ENCODE measurements at places on chromosomes 1 and 21.

- no peak for DNase-seq
Observed at GRCh38 chr1:228982637-228983036, 247.4 kb downstream of the RHOU start.

GRCh38 chr1:169013821-169014220, 92.7 kb upstream of the ATP1B1 start:
- no peak for DNase-seq

DNA sequence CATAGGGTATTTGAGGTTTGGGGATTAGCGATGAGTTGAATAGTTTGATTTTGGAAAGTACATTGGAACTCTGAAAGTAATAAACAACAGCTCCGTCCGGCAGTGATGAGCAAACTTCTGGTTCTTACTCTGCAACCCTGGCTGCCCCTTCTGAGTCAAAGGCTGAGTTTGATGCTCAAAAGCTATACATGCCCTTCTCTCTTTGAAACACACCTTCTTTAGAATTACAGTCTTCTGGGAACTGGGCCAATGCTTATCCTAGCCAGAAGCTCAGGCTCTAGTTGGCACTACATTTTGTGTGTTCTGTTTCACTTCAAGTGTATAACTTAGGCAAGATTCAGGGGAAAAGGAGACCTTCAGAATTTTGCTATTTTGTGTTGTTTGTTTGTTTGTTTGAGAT, 9.3 kb downstream of the AHCYL1 start:
- DNase-seq = no peak

DNA sequence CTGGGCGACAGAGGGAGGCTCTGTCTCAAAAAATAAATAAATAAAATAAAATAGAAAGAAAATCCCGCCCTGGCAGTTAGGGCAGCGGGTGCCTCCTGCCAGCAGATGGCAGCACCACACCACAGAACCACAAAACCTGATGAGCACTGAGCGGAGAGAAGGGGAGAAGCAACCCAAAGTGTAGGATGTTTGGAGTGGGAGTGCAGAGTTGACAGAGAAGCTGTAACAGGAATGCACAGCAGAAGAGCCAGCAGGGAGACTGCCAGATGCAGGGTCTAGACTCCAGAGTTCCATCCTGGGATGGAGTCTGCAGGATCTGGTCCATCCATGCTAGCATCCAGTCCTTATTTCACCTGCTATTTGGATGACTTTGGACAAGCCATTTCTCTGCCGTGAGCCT, 29.7 kb upstream of the KIRREL1 start:
- DNase-seq = peak; percentile 23

GRCh38 chr1:63912643-63913042, 138.8 kb downstream of the ROR1 start:
- no peak for DNase-seq

DNA sequence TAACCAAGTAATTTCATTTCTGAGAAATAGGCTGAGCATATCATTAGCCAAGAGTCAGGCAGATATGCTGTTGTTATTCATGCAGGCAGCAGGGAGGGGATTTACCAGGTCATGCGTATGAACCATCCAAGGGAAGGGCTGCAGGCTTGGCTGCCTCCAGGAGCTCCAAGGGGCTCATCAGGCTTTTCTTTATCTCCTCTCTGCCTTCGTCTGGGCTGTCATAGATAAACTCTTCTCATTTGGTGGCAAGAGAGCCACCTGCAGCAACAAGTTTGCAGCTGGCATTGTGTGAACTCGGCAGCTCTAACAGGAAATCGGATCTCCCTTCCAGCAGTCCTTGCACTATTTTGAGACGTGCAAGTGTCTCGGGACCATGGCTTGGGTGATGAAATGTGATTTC, 7.5 kb downstream of the CCDC27 start:
- no peak for DNase-seq

DNA sequence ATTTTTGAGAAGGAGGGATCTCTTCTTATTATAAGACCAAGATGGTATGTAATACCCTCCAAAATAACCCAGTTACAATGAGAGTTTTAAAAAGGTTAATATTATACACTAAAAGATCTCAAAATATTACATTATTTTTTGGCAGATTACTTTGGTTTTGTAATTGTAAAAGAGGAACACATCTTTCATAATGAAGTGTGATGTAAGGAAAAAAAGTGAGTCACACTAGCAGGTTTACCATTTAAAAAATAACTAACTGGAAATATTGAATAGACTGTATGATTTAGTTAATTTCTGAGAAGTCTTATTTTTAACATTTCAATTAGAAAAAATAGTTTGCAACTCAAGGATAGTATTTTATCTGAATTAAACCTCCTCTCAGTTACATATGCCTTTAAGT, 1.1 kb downstream of the F5 start:
- no peak for DNase-seq

GRCh38 chr1:235950318-235950717, 83.6 kb upstream of the LYST start:
- DNase-seq = no peak

- DNase-seq = no peak
Observed at GRCh38 chr1:228802386-228803220, 67.3 kb downstream of the RHOU start.

GRCh38 chr1:36174713-36175112, 18.8 kb downstream of the MAP7D1 start:
- peak; percentile 34 for DNase-seq

DNA sequence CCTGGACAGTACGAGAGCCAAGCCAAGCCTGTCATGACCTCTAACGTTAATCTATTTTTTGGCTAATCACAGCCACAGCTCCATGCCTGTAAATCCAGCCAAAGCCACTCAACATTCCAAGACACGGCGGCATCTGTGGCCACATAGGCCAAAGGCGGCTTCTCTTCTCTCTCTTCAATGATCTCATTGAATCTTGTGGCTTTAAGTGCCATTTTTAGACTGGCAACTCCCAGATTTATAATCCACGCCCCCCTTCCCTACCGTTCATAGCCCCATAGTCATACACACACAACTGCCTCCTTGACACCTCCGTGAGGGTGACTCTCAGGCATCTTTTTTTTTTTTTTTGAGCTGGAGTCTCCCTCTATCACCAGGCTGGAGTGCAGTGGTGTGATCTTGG, 5.7 kb upstream of the SELENON start:
- DNase-seq = no peak

DNA sequence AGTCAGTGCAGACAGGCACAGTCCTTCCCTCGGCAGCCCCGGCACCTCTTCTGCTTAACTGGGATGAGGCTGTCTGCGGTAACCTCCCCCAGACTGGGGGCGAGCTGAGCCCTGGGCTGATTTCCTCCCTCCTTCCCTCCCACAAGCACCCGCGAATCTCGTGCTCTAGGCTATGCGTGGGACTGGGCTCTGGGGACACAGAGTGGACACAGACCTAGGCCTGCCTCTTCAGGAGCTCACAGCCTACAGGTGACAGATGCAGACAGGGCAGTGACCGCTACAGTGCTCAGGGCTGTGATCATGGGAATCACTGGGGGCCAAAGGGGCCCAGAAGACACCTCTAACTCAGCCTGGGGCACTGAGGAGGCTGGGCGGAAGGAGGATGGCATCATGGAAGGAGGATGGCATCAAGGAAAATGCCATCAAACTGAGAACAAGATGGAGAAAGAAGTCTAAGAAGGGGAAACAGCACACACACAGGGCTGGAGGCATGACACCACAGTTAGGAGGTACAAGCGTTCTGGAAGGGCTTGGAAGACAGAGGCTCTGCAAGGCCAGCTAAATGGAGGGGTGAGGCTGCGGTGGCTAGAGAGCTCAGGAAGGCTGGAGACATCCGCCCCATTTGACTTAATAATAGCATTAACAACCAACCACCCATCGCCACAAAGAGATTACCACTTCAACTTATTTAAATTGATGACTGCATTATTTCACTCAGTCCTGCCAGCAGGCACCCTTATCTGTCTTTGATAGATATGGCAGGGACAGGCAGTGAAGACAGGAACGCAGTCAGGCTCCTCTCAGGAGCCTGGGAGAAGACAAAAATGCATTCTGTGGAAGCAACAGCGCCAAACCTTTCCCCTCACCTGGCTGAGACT, 4.2 kb downstream of the TTC39A start:
- no peak for DNase-seq

DNA sequence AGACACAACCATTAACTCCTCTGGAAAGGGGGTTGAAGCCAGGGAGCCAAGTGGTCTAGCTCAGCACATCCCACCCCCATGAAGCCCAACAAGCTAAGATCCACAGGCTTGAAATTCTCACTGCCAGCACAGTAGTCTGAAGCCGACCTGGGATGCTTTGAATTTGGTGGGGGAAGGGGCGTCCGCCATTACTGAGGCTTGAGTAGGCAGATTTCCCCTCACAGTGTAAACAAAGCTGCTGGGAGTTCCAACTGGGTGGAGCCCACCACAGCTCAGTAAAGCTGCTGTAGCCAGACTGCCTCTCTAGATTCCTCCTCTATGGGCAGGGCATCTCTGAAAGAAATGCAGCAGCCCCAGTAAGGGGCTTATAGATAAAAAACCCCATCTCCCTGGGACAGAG, 193.5 kb downstream of the GPATCH2 start:
- DNase-seq = no peak

GRCh38 chr1:40248412-40248811, 675 bp downstream of the TMCO2 start:
- DNase-seq = no peak

DNA sequence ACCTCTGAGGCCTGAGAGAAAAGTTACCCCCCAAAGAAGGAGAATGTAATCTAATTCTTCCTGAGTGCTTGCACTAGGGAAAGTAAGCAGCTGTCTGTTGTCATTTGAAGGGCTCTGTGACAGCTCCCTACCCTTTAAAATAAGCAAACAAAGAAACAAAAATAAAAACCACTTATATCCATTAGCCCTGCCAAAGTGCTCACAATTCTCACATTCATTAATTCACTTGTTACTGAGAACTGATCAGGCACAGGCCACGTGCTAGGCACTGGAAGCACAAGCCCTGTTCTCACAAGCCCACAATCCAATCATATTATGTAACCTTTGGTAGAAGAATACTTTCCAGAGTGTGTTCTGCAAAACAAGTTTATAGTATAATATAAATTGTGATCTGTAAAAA, 199.4 kb downstream of the ZC3H11B start:
- peak; percentile 75 for DNase-seq

DNA sequence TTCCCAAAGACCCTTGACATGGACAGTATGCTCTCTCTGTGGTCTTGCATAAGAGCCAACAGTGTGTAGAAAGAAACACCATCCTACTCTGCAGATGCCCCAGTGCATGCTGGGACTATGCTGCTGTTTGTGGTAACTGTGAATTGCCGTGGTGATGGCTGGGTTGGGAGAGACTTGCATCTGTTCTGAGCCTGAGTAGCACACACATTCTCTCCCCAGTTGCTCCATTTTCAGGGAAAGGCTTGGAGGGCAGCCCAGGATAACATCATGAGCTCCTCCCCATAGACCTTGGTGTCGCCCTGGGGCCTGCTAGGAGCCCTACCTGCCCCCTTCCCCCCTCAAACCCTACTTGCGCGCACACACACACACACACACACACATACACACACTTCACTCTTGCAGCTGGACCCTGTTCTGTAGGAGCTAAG, 120.9 kb upstream of the IPO9 start:
- peak; percentile 35 for DNase-seq

- DNase-seq = no peak
Observed at GRCh38 chr1:224795591-224795990, 133.9 kb upstream of the DNAH14 start.

GRCh38 chr1:246597340-246597739, 31.1 kb downstream of the CNST start:
- DNase-seq = no peak

- DNase-seq = no peak
Observed at GRCh38 chr1:226512076-226512728, 36.4 kb upstream of the STUM start.

- DNase-seq = no peak
Observed at GRCh38 chr1:231629132-231629531, 2.5 kb downstream of the DISC1 start.

DNA sequence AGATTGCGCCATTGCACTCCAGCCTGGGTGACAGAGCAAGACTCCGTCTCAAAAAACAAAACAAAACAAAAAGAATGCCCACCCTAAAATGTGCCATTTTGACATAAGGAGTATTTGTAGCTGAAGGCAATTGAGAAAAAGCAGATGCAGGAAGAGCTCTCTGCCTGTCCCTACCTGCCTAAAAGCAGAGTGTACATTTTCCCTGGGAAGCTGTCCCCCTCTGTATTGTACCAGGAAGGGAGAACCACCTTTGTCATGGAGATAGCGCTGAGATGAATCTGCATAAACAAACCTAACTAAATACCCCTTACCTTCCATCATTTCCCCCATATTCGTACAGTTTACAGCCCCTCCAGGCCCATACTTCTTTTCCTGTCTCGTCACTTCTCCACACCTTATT, 94.4 kb upstream of the SLC45A1 start:
- DNase-seq = no peak

DNA sequence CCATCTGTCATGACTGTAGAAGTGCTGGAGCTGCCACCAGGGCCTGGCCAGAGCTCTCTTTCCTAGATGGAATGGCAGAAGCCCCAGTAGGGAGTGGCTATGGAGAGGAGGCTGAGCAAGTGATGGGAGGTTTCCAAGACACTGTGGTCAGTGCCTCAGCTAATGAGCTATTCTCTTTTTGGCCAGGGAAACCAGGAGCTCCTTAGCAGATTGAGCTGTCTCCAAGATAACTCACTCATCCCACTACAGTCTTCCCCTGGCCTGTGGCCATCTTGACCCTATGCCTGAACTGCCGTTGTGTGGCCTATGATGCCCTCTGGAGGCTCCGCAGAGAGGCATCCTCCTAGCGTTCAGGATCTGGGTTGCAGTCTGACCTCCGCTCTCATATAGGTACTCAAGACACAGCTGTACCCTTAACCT, 60.5 kb downstream of the ERI3 start:
- no peak for DNase-seq

DNA sequence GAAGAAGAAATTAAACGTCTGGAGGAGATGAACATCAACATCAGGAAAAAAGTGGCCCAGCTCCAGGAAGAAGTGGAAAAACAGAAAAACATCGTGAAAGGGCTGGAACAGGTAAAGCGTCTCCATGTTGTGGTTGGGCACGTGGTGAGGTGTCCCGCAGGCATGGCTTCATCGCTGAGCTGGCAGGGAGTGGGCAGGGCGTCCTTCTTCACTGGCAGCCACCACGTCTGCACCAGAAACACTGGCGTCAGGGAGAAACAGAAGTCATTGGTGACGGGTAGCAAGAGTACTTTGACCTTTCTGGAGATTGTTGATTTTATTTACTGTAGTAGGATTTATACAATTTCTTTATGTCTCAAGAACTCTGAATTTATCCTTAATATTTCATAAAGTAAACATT, 59.0 kb upstream of the DIP2A start:
- no peak for DNase-seq

DNA sequence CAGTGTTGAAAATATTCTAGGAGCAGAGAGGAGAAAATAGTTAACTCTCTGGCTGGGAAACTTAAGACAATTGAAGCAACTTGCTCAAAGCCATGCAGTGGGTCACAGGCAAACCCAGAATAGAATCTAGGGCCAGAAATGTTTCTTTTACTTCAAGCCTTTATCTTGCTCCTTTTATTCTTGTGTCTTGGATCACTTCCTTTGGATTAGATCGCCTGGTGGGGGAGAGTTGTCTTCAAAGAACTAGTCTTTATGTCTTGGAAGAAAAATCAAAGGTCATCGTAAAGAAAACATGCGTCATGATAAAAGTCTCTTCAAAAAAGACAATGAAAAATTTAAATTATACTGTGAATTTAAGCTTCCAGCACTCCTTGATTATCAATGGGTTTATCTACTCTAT, 493.6 kb upstream of the USP24 start:
- no peak for DNase-seq
